ENCODE measurements at places on chromosomes 3 and 15.

DNA sequence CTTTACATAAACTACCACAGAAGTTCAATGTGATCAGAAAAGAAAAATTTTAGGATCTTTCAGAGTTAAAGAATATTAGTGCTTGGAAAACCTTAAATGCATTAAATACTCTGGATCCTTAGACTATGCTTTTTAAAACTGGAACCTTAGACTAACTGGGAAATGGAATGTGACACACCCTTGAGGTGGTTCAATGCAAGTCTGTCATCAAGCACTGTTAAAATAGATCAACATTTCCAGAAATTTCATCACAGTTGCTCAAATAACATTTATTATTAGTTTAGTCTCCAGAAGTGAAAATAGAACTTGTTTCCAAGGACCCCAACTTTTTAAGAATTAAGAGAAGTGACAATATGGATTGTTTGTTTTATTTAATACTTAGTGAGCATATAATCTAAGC, 71.8 kb downstream of the GAP43 start:
- no peak for DNase-seq

- no peak for DNase-seq
Observed at GRCh38 chr15:61025781-61026180, 203.3 kb downstream of the RORA start.

DNA sequence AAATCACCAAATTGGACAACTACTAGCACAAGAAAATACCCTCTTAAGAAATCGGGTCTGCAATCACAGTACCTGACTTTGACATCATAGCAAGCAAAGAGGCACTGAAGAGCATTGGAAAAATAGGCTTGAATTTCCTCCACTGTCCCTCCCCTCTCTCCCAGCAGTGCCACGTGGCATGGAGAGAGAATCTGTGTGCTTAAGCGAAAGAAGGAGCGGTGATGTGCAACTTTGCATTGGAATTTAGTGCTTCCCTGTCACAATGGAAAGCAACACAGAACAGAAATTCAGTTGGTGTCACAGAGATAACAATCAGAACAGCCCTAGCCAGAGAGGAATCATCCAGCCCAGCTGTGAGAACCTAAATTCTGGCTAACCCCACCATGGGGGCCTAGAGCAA, 207.5 kb upstream of the SLITRK3 start:
- DNase-seq, result no peak

DNA sequence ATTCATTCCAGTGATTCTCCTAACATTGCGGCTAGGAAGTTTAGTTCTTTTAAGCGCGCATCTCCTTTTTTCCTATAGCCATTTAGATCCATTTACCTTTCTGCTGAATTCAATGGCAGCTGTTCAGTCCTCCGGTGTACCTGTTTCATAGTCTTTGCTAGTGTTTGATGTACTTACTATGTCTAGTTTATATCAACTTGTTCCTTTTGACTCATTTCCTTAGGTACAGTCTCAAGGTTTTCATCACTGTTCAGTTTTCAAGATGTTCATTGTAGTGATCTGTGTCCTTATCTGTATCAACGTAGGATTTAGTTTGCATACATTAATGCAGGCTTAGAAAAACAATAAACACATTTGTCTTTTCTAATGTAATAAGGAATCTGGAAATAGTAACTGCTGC, 59.0 kb upstream of the MBNL1 start:
- DNase-seq, result no peak

GRCh38 chr3:160707187-160707794, 30.3 kb downstream of the ARL14 start:
- DNase-seq, result peak; percentile 55

All from iris pigment epithelial cell (primary cell).